ENCODE measurements at places on chromosomes 12 and 14.

DNA sequence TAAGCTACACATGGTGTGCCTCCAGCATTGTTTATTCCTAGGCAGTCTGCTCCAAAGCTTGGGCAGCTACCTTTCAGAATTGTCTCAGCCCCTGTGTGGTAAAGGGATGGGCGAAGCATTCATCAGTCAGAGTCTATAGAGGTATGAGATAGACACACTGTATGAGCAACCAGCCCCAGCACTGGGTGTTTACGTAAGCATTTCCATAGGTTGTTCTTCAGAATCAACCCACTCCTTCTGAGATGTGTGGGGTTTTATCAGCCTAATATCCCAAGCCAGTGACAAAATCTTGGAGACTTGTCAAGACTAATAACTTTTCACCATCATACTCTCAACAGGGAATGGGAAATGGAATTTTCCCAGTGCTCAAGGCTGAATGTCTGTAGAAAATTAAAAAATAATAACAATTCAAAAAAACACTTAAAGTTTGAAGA is 98.2 kb downstream of the BTG1 start:
- DNase-seq, result no peak

DNA sequence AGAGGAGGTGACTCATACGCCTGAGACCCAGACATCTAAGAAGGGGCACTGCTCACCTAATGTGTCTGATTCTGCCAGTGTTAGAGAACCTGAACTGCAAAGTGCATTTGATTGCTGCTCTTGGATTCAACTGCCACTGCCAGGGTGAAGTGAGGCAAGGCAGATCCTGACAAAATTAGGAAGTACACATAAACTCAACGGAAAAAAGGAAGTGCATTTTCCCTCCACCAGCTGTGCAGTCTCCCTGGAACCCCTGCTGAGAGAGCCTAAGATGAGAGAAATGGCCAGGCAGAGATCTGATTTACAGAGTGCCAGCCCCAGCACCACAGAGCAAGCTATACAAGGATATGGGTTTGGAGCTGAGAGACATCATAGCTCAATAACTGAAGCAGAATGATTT is 215.3 kb downstream of the SEC23A start:
- no peak for DNase-seq

DNA sequence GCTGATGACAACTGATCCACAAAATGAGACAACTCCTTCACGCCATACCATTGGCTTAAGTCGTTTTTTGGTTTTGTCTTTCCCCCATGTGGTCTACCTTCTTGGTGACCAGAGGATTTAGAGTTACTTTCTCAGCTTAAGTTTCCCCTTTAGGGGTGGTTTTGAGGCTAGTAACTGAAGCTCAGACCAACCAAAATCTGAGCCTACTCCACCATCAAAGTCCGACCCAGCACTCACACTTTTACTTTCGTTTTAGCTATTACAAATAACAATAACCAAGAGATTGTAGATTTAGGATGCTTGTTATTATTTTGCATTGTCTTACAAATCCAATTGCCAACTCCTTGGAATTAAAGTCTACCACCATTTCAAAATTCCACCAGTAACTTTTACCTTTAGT is 130.6 kb upstream of the MDM1 start:
- peak; percentile 9 for DNase-seq

DNA sequence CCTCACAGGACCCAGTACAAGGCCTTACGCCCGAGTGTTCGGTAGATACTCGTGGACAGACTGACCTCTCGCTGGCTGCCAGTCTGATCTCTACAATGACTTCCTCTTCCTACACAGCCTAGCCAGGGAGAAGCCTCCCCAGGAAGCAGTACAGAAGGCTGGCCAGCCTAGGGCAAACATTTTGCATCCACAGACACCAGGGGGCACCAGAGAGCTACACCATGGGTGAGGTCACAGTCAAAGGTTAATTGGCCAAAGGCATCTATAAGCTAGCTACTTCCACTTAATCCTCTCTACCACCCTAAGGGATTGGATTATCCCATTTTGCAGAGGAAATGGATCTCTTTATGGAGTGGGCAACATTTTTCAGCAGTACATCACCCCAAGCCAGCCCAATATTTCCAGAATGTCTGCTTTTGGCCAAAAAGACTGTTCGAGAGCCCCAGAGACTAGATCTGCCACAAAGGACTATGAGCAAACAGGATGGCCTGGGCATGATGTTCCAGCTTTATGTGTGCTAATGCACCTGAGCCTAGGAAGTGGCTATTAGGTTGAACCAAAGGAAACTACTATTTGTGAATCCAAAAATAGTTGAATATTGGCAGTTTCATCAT is 14.6 kb upstream of the PNMA1 start:
- DNase-seq, result peak; percentile 73

- DNase-seq, result peak; percentile 42
Measured at GRCh38 chr14:49970474-49971147, 77.7 kb downstream of the ARF6 start.

DNA sequence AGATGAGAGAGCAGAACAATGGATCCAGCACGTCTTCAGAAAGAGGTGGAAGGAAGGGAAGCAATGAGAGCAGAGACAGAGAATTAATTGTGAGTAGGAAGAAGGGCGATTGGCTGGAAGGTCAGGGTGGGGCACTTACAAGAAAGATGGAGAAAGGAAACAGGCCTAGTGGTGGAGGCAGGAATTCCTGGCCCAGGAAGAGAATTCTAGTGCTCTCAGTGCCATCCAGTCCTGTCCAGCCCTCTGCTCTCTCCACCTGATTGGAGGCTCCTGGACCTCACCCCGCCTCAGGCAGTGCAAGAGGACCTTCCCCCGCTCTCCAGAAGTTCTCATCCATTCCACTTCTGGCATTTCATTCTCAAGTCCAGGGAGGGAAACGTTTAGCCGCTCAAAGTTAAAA is 43.0 kb downstream of the NGB start:
- DNase-seq, result no peak

DNA sequence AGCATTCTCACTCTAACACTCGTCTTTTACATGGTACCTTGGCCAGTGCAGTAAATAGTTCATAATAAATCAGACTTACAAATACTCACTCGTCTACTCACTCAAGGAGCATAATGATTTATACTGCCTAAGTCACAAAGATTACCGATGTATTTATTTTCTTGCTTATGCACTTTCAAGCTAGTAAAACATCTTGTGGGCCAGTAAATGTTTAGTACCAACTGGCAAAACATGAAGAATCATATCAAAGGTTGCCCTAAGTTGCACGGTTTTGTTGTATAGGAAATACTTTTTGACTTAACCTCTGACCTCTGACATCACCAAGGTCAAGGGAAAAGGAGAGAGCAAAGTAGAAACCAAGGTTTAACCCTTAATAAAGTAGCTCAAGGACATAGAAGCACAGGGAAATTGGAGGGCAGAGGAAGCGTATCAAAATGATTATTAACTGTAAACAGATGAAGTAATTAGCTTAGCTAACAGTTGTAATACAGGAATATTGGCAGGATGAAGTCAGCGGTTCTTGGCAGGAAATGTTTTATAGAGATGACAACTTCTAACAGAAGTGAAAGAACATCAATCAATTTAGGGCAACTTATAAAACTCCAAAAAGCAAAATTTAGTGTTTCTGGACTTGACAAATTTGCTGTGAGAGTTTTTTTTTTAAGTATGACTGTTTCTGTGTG is 131.9 kb downstream of the HMGA2 start:
- no peak for DNase-seq

DNA sequence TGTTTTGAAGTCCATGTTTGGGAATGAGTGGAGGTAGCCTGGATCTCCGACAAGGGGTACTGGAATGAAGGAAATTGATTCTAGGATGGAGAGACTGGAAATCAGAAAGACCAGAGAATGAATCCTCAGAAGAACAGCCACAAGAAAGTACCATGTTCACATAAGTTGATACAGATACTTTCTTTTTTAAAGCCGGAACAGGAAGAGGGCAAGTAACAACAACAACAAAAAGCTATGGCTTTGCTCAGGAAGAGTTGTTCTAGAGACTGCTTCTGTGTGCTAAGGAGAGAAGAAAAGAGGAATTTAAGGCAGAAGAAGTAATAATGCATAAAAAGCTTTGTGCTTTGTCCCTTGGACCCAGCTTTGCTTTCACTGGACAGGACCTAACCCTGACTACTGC is 6.2 kb downstream of the TC2N start:
- no peak for DNase-seq

DNA sequence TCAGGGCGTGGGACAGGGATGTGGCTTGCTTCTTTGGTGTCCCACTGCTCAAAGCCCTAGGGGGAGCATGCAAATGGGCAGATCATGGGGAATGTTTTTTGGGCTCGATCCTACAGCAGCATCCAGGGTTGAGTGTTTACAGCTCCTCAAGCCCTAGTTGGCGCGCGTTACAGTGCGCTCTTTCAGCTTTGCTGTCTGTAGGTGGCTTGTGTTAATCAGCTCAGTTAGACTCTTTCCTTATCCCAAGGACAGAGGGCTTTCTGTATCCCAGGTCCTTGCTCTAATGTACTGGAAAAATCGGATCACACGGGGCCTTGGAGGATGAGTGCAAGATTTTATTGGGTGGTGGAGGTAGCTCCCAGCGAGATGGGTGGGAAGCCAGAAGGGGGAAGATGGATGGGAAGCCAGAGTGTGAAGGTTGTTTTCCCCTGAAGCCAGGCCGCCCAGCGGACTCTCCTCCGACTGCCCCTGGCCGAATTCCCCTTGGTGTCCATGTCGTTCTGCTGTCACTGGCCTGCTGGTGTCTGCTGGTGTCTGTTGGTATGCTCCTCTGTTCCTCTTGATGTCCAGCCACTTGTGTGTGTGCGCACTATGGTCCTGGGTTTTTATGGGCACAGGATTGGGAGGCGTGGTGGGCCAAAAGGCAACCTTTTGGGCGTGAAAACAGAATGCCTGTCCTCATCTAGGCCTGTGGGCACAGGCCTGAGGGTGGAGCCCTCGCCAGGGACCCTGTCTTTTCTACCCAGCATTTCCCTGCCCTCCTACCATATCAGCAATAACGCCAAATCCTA is 10.7 kb upstream of the TXNRD1 start:
- no peak for DNase-seq

GRCh38 chr14:35369701-35370191 is 34.8 kb downstream of the NFKBIA start:
- no peak for DNase-seq

- DNase-seq, result peak; percentile 4
Measured at GRCh38 chr14:55731881-55732498, 152.0 kb downstream of the KTN1 start.

DNA sequence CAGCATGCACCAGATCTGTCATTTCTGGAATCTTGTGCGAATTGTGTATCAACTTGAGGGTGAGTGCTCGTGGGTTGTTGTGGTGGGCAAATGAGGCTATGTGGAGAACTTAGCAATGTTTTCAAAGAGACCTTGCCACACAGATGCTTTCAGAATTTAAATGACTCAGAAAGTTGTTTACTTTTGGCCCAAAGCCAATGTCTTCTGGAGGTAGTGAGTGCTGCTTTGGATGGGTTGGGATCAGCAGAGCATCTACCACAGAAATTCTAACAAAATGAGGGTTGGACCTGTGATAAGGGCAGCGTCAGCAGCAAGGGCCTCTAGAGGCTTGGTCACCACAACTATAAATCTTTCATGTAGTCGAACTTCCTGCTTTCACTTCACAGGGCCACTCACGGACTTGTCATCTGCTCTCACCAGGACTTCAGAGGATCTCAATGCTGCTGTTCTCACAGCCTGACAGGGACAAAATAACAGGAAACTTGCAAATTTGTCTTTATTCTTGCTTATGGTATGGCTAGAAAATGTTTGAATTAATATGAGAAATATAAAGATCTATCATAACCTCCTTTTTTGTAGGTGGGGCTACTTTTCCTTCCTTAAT is 111.4 kb downstream of the DACT1 start:
- DNase-seq, result peak; percentile 99

GRCh38 chr12:57776247-57776587 is 3.8 kb downstream of the EEF1AKMT3 start:
- no peak for DNase-seq

- no peak for DNase-seq
Measured at GRCh38 chr14:39628087-39628486, 195.9 kb upstream of the FBXO33 start.

- DNase-seq, result peak; percentile 37
Measured at GRCh38 chr12:49838973-49839633, 3.8 kb downstream of the BCDIN3D start.

DNA sequence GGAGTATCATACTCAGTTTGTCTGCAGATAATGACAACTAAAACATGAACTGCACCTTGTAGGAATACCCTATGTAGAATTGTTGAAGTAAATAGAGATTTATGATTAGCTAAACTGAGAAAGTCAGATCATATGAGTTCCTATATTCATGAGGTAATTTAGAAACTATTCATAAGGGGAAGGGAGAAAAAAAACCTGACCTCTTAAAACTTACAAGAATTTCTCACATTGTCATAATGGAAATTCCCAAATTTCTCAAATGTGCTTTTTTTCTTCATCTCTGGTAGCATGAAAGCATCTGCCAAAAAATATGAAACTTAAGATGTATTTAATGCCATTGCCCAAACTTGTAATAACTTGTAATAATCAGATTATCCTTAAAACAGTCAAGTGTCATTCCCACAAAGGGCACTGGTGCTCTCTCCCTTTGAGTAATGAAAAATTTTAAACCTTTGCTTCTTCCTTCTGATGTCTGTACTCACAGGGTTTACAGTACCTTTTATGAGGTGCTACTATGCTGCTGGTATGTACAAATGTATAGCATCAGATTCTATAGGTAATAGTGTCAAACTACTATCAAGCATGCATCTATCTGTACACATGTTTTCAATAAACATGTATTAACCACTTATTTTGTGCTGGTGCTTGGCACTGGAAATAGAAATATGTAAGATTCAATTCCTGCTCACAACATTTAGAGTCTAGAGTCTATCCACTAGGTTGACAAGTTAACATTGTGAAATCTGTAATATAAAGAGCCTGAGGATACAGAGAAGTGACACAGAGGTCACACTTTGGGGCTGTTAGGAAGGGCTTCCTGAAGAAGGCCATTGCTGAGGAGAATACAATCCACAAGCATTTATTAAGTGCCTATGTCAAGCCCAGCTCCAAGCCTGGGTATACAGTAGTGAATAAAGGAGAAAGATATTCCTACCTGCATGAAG is 17.4 kb upstream of the DRAM1 start:
- DNase-seq, result no peak

DNA sequence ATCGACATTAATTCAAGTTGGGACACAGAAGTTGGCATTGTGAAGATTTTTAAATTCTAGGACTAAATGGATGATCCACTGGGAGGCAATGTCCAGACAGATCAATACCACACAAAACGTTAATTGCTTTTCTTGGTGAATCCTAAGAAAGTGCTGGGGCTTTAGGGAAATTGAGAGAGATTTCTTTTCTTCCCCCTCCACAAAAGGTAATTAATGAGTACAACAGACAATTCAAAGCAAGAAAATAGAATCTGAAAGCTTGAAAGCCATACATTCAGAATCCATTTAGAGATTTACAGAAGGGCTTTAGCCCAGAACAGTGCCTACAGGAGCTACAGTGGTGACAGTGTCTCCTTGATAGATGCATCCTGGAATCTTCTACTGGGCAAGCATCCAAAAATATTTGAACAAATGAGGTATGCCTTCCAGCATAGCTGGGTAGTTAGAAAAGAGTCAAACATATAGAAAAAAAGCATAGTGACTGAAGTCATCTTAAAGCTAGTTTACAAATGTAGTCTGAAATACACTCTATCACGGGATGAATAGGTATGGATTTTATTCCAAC is 718.1 kb downstream of the DIO2 start:
- DNase-seq, result no peak
